ENCODE measurements at places on chromosomes 5 and 9.
A peak's percentile ranks its signal among the peaks of the same experiment; 100 is the strongest.

GRCh38 chr9:95459851-95460517 lies 56.8 kb downstream of the PTCH1 start:
- no peak for DNase-seq

- no peak for DNase-seq
Observed at GRCh38 chr9:99859243-99859980, 37.7 kb downstream of the NR4A3 start.

GRCh38 chr5:173573126-173573960 lies 43.1 kb downstream of the BOD1 start:
- peak; percentile 22 for DNase-seq

- DNase-seq, result no peak
Observed at GRCh38 chr5:88884608-88884877, 1.6 kb upstream of the MEF2C start.

DNA sequence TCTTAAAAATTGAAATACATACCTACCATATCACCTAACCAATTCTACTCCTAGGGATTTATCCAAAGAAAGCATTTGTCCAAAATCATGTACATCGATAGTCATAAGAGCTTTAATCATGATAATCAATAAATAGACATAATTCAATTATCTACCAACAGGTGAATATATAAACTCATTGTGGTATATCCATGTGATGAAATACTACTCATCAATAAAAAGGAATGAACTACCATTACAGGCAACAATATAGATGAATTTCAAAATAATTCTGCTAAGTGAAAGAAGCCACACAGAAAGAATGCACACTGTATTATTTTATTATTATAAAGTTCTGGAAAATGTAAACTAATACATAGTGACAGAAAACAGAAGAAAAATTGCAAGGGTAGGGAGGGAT lies 81.8 kb downstream of the RFX3 start:
- DNase-seq, result no peak

DNA sequence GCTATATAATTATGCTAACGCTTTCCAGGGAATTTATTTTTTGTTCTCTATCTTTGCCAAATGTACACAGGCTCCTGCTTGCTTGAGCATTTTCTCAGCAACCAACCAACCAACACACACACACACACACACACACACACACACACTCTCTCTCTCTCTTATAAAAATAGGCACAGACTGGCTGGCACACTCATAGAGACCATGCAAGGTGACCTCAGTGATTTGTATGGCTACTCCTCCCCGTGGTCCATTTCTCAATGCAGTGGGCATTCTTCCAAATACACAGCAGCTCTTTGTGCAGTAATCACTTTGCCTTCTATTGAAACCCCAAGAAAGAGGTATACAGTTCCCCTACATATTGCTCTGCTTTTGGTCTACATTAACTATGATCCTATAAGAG lies 416.0 kb downstream of the MAN2A1 start:
- DNase-seq, result no peak

- DNase-seq, result no peak
Observed at GRCh38 chr5:114249823-114250222, 112.0 kb upstream of the KCNN2 start.

- DNase-seq, result no peak
Observed at GRCh38 chr9:79889369-79889768, 317.6 kb downstream of the TLE4 start.

DNA sequence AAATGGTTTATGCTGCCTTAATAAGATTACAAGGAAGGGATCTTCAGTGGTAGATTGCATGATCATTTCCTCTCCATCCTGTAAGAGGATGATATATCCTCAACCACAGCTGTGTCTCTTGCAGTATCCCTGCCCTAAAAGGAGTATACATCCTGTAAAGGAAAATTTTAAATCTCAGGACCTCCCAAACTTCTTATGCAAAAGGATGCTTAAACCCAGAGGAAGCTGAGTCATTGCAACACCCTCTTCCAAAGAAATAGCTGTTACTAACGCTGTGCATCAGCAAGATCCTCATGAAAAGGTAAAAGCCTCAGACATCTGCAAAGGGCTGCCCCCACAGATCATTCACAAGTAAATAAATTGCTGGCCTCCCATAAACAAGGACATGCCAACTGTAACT lies 599.0 kb downstream of the PRELID2 start:
- DNase-seq, result no peak

GRCh38 chr5:135448791-135449507 lies 1.8 kb upstream of the DCANP1 start:
- DNase-seq, result no peak

DNA sequence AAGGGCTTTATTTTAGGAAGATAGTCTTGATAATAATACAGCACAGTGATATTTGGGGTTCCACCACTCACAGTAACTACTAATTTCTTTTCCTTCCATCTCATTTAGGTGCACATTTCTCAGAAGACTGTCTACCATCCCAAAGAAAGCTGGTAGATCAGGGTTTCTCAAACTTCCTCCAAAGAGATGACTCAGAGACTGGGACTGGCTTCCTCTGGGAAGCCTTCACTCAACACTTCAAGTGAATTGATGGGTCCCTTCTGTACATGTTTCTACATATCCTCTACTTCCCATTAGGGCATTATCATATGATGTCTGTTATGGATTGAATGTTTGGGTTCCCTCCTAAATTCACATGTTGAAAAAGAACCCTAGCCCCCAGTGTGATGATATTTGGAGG lies 138.5 kb downstream of the SPOCK1 start:
- no peak for DNase-seq

- DNase-seq, result no peak
Observed at GRCh38 chr5:59268756-59269415, 624.6 kb downstream of the PDE4D start.

DNA sequence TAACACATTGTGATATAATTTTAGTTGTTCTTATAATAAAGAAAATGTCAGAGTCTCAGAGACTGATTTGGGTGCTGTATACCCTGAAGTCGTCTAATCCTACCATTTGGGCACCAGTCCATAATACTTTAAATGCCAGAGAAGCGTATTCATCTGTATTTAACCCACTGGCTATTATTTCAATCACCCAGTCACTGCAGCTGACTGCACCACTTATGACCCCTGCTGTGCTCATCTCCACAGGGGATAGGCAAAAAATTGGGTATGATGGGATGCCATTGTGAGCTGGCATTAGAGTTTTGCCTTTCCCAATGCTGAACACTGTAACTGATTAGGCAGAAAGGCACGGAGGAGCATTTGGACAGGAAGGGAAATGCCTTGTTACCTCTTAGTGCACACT lies 599.7 kb downstream of the CAAP1 start:
- DNase-seq, result no peak

GRCh38 chr5:177593511-177593910 lies 1.5 kb downstream of the TMED9 start:
- no peak for DNase-seq

- DNase-seq, result no peak
Observed at GRCh38 chr9:13960011-13960765, 353.8 kb downstream of the NFIB start.

DNA sequence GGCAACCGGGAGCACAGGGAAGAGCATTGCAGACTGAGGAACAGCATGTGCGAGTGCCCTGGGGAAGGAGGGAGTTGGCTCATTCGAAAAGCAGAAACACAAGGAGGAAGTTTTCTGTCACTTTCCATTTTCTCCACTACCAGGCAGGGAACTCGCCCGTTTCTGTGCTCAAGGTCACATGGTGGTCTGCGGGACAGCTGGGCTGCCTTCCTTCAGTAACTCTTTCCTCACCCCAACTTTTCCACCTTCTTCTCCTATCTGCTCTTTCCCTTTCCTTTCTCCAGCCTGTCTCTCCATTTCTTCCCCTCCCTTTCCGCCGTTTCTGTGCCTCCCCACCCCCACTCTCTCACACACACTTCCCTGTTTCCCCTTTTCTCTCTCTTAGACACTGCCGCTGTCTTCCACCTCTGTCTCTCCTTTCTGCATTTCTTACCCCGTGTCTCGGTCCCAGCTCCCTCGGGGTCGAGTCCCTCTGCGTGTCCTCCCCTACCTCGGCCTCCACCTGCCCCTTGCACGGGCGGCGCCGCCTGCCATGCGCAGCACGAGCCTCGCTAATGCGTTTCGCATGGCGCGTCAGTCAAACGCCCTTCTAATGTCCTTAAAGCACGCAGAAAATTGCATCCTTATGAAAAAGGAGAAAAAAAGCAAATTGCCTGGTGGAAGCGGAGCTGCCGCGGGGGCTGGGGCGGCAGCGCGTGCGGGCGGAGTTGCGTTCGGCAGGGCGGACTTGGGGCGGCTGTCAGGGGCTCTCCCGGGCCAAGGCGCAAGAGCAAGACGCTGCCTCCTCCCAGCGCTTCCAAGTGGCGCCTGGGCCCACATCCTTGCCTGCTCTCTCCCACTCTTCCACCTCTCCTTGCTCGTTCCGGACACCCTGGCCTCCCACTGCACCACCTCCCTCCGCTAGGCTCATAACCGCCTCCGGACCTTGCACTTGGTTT lies 9.5 kb downstream of the BARX1 start:
- DNase-seq, result no peak

DNA sequence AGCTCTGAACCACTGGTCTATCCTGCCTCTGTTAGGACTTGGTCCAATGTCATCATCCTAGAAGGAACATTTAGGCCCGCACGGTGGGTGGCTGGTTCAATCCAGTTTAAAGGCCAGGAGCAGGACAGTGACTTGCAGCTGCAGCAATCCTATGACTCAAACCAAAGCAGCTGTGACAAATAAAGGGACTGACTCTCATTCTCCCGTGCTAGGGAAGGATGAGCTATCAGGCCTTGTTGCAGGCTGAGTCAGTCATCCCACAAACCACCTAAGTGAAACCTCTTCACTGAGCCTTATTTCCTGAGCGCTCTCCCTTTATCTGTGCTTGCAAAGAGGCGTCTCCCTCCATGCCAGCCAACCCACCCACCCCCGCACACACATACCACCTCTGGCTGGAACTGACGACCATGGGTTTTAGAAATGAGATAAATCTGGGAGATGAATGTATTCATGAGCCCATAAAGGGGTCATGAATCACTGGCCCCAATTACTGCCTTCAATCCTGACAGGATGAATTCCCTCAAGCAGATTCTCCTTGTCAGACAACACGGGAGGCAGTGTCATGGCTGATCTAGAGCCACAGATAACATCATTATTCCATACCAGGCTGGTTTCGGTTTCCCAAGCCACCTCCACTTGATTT lies 93.4 kb downstream of the KCNIP1 start:
- no peak for DNase-seq

GRCh38 chr5:127206320-127207113 lies 84.1 kb upstream of the MEGF10 start:
- no peak for DNase-seq

- no peak for DNase-seq
Observed at GRCh38 chr5:135213466-135214239, 179.6 kb upstream of the PITX1 start.

DNA sequence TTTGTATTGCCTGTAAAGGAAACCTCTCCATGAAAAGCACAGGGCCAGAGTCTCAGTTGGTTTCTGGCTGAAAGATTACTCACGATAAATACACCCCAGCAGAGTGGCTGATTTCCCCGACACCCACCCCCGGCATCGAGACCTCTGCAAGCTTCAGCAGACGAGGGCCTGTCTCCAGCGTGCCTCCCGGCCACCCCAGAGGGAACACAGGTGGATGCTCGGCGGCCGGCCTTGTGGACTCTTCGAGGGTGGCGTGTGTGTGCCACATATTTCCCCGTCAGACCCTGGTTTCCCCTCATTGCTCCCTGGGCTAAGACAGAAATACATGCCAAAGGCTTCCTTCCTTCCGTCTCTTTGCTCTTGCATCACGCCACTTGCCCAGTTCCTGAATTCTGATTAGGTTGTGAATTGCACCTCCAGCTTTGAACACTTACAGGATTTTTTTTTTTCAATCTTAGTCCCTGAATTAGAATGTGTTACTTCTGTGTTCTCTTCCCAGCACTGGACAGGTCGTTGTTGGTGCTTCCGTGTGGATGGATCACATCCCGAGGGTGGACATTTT lies 13.6 kb downstream of the IRX1 start:
- DNase-seq, result no peak

DNA sequence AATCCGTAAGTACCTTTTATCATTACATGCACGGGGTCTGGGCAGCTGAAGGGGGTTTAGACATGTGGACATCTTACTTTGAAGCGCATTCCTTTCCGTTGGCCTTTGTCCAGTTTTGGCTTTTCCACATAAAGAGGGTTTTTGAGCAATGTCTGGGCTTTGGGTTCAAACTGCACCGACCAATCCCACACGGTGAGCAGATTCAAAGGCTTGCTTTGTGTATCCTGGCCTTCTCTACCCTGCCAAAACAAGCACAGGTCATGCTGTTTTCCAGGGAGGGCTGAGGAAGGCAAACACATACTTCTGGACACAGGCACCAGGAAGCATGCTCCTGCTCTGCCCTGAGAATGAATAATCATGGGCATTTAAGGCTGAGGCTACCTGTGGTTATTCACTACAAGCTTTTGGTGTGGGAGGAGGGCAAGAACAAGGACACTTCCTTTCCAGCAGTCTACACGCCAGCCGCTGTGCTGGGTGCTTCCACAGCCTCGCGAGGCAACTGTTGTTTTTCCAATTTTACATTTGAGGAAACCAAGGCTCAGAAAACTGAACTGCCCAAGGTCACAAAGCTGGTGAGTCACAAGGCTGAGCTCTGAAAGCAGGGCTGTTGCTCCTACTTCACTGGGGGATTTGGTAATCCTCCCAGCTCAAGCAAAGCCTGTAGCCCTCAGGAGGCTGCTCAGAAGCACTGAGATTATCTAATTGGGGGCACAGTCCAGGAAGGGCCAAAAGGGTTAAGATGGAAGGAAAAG lies 59.8 kb upstream of the GOLPH3 start:
- no peak for DNase-seq

- DNase-seq, result no peak
Observed at GRCh38 chr5:97011567-97011966, 75.7 kb downstream of the LNPEP start.

DNA sequence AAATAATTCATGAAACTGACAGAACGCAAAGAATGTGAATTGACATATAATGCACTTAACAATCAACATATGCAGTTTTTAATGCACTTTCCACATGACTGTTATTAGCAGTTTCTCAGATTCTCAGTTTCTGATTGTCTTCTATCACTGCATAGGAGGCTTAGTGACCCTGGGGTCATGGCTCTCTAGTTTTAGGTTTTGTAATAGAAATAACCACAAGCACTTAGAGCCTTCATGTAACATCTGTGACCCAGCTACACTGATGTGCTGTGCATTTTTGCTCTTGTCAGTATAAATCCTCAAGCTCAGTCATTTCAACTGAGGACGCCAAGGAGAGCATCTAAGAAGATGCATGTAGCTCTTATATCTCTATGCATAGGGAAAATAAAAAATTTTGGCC lies 163.1 kb upstream of the IZUMO3 start:
- DNase-seq, result no peak

DNA sequence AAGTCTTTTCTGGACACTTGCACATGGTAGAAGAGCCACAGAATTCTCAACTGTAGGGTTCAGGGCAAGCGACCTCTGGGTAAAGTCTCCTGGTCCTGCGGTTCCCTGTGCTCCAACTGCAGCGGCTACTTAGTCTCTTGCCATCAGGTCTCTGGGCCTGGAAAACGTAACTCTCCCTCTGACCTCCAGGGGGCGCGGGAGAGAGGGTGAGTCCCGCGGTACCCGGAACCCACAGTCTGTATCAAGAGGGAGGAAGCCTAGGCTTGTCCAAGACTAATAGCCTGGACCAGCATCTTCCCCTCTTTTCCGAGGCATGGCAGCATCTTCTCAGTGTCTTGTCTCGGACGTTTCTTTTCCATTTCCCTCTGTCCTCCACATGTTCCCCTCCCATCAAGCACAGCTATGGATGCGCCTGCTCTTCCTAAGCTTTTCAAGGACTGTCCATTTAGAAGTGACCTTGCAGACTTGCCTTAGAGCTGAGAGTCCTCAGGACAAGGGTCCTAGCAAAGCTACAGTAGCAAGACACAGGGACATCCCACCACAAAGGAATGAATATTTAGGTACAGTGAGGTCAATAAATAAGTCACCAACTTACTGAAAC lies 59.3 kb downstream of the FSTL4 start:
- DNase-seq, result peak; percentile 16
